ENCODE measurements at places on chromosomes 5 and 9.

- DNase-seq = no peak
These were observed 6.6 kb upstream of the FAM151B start for GRCh38 chr5:80481019-80481893.

- peak; percentile 72 for DNase-seq
These were observed 99.0 kb downstream of the GTF3C4 start for GRCh38 chr9:132768932-132769905.

DNA sequence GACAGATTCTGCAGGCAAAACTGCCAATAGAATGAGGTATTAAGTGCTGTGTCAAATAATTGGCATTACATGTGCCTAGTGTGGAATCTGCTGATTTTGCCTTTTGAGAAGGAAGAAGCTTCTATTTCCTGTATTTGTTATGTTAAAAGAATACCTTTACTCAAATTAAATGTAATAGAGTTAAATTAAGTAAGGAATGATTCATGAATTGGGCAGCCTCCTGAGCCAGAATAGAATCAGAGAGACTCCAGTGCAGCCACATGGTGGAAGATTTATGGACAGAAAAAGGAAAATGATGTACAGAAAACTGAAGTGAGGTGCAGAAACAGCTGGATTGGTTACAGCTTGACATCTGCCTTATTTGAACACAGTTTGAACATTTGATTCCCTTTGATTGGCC, 464.4 kb upstream of the SEMA6A start:
- no peak for DNase-seq

- no peak for DNase-seq
These were observed 3.4 kb upstream of the FLT4 start for GRCh38 chr5:180652771-180653170.

DNA sequence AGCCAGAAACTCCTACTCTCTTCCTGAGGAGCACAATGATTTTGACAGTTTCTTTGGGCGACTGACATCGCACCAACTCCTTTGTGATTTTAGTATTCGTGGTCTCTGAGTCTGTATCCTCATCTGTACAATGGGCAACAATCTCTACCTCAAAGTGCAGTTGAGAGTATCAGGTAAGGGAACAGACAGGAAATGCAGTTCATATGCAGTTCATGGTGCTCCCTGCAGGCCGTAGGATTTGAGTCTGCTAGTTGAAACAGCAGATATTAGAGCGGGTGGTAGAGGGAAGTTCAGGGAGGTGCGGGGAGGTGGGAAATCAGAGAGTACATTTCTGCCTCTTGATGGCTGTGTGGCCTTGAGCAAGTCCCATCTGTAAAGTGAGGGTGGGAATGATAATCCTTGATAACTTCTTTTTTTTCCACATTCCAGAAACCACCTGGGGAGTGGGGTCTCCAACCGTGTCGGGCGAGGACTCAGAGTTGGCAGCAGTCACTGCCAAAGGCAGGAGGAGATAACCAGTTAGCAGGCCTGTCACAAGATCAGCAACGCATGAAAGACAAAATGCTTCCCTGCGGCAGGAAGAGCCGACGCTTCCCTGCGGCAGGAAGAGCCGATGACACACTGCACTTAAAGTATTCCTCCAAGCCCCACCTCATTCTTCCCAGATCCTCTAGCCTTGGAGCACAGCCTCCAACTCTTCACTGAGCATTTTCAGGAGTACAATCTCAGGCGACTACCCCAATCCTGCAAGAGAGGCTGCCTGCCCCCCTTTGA, 6.0 kb upstream of the NEK6 start:
- no peak for DNase-seq

All from activated T-cell treated with anti-CD3 and anti-CD28 coated beads, Interleukin-2, amount 50 U/mL, for 48 hours (primary cell).